ENCODE measurements at places on chromosomes 5 and 9.

DNA sequence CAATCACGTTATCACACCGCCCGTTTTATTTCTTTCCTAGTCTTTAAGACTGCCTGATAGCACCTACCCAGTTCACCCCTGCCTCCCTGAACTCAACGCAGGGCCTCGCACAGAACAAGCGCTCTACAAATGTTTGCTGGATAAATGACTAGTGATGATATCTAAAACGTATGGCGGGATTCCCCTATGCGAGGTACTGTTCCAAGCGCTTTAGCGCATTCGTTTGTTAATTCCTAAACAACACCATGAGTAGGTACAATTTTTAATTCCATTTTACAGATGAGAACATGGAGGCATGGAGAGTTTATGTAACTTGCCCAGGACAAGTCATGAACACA is 6.6 kb downstream of the POU4F3 start:
- DNase-seq, result no peak

DNA sequence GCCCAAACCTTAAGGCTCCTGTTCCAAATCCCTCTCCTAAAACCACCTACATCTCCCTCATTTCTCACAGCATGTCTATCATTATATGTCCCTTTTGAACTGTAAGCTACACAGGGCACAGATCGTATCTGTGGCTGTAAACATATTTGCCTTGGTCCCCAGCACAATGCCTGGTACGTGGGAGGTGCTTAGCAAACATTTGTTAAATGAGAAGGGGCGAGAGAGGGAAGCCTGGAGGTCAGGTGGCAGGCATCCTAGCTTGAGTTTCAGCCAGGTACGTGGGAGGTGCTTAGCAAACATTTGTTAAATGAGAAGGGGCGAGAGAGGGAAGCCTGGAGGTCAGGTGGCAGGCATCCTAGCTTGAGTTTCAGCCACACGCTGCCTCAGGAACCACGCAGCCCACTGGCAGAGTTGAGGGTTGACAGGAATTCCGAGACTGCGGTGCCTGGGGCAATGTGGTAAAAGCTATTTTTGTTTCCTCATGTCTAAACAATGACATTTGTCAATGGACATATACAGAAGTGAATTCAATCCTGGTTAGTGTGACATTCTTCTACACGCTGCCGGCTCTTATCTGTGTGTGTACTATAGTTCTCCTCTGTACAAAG is 113.6 kb downstream of the EFNA5 start:
- no peak for DNase-seq

DNA sequence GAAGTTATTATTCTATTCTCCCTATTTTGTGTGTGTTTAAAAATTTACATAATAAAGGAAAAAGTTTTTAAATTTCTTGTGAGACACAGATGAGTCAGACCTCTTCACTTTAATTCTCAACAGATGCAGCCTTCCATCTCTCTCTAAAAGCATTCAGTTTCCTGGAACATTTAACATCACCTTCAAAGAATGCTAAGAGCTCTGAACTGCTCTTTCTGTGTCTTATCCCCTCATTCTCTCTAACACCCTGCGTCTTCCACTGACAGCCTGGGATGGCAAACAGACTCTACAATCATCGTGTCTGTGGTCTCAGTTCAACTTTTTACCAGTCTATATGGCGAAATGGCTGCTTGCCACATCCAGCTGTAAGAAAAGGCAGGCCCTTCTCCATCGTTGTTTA is 173.0 kb downstream of the HINT1 start:
- no peak for DNase-seq

GRCh38 chr5:126506079-126506478 is 82.9 kb downstream of the GRAMD2B start:
- DNase-seq, result no peak

GRCh38 chr5:178204935-178205748 is 809 bp downstream of the HNRNPAB start:
- DNase-seq, result no peak

- no peak for DNase-seq
These were observed 146.3 kb downstream of the ERCC6L2 start for GRCh38 chr9:96021551-96022444.

GRCh38 chr5:108129129-108129528 is 252.8 kb downstream of the FBXL17 start:
- no peak for DNase-seq

DNA sequence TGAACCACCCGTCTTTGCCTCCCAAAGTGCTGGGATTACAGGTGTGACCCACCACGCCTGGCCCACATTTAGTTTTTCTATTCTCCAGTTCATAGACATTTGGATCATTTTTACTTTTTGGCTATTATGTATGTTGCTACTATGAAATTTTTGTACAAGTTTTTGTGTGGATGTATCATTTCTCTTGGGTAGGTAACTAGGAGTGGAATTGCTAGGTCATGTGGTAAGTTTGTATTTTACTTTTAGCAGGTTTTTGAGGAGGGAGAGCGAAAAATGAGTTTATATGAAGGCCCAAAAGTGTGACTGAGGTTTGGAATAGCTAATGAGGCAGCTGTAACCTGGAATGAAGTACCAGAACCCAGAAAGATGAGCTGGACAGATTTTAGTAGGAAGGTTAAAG is 35.2 kb downstream of the ARHGAP26 start:
- DNase-seq, result no peak

GRCh38 chr9:70156729-70157128 is 102.0 kb upstream of the SMC5 start:
- no peak for DNase-seq

DNA sequence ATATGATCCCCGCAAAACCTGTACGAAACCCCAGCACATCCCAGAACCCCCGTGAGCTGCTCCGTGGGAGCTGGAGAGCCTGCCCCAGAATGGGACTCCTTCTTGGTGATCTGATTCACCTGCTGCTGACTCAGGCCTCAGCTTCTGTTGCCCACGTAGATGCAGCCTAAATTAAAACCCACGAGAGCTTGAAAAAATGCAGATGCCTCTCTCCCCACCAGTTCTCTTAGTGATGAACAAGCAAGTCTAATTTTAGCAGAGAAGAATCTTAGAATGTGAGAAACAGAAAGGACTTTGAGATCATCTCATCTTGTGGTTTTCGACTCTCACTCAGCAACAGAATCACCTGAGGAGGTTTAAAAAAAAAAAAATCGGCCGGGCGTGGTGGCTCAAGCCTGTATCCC is 57.6 kb downstream of the TMOD1 start:
- no peak for DNase-seq

GRCh38 chr9:124239249-124240073 is 18.3 kb upstream of the NEK6 start:
- DNase-seq, result no peak

GRCh38 chr9:71058660-71059059 is 62.8 kb downstream of the TRPM3 start:
- DNase-seq, result no peak

DNA sequence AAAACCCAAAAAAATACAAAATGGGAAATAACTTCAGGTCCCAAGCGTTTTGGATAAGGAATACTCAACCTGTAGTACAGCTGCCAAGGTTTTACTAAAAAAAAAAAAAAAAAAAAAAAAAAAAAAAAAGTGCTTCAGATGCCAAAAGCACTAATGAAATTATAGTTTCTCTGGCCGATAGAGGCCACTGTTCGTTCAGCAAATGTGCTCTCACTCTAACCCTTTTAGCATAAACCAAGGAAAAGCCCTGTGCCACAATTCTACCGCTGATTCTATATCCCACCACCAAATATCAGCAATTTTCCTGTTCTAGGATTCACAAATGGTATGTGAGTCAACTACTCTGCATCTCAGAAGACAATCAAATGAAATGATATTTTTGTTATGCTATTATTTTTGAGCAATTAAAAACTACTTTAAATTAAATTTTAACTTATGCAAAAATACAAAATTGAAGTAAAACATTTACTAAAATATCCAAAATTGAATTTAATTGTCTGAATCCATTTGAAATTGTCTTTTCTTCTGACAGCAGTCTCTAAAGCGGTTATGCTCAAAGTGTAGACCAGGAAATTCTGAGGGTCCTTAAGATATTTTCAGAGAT is 79.8 kb downstream of the RICTOR start:
- DNase-seq, result no peak

- DNase-seq, result no peak
These were observed 43.6 kb upstream of the PCSK1 start for GRCh38 chr5:96476654-96477053.

DNA sequence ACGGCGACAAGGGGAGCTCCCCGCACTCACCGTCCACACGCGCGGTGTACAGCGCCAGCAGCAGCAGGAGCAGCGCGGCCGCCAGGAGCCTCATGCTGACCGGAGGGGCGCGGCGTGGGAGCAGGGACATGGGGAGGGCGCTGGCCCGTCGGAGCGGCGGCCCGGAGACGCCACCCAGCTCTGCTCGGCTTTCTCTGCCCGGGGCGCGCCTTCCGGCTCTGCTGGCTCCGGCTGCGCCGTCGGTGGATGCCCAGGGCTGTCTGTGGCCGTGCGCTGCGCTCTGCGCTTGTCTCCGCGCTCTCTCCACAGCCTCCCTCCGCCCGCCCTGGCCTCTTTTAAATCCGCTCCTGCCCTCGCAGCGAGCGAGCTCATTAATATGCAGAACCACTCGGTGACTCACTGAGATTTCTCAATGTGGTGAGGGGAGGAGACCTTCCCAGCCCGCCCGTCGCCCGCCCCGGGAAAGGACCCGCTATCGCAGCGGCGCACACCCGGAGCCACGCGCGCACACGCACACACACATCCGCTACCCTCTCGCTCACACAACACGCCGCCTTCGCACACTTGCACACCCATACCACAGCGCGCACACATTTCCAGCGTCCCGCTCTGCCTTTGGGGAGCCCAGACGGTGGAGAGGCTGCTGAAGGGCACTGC is at the start of gene CXCL14:
Gene CXCL14 (minus strand): TSS at position 307 of the 657 bp plus-strand sequence. CDS start 213 bp downstream, at position 94.
- no peak for DNase-seq

- DNase-seq, result no peak
These were observed 35.0 kb upstream of the TLE1 start for GRCh38 chr9:81724242-81724889.

- no peak for DNase-seq
These were observed 230.9 kb downstream of the FAM114A2 start for GRCh38 chr5:153807801-153808200.

- no peak for DNase-seq
These were observed 14.0 kb downstream of the ACTBL2 start for GRCh38 chr5:57468481-57469163.

- no peak for DNase-seq
These were observed 97.9 kb downstream of the AOPEP start for GRCh38 chr9:94824411-94824810.

GRCh38 chr9:135612437-135612836 is 26.9 kb downstream of the GLT6D1 start:
- no peak for DNase-seq

DNA sequence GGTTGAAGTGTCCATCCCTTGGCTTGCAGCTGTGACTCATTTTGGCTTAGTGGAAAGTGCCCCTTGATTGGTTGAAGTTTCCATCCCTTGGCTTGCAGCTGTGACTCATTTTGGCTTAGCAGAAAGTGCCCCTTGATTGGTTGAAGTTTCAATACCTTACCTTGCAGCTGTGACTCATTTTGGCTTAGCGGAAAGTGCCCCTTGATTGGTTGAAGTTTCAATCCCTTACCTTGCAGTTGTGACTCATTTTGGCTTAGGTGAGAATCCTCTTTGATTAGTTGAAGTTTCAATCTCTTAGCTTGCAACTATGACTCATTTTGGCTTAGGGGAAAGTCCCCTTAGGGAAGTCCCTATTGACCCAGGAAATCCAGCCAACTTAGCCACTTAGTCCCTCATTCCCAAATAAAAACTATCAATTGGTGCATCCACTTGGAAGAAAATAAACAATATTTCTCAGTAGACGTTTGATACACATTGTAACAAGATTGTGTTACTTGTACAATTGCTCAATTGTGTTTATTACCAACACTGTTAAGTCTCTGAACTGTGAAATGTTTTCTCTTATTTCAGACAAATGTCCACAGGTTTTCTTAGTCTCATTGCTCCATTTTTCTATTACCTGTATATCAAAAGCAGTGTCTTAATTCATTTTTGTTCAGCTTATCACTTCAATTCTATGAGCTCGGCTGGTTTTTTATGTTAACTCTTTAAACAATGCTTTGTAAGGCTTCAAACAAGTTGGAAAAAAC is 2308.8 kb upstream of the ACO1 start:
- no peak for DNase-seq

GRCh38 chr5:54455413-54456157 is at the start of gene HSPB3:
HSPB3 (plus strand) TSS chr5:54455699; CDS start chr5:54455790, 91 bp downstream.
- DNase-seq, result no peak

DNA sequence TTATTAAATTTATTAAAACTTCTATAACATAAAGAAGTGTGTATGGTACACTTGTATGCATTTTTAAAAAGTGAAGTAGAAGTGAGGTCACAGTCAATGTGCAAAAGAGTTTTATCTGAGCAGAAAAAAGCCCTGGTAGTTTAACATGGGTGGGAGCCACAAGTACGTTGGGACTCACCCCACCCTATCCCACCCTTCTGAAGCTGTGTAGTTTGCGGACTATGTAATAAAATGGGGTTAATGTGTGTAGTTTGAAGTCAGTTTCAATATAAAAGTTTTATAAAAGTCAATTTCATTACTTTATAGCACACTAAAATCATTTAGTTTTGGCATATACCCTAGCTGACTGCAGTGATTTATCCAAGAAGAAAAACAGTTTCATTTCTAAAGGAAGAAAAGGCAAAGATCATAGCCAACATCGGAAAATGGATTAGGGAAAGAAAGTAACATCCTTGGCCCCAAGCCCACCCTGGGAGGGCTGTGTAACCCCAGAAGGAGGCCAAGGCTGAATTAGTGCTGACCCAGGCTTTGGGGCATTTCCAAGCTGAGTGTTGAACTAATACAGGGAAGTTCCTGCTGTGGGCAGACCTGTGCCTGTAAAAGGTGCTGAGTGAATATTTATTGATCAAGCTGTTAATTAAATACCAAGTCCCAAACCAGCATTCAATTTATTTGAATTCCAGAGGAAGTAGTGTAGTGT is 398.6 kb upstream of the ADAMTSL1 start:
- DNase-seq, result no peak

DNA sequence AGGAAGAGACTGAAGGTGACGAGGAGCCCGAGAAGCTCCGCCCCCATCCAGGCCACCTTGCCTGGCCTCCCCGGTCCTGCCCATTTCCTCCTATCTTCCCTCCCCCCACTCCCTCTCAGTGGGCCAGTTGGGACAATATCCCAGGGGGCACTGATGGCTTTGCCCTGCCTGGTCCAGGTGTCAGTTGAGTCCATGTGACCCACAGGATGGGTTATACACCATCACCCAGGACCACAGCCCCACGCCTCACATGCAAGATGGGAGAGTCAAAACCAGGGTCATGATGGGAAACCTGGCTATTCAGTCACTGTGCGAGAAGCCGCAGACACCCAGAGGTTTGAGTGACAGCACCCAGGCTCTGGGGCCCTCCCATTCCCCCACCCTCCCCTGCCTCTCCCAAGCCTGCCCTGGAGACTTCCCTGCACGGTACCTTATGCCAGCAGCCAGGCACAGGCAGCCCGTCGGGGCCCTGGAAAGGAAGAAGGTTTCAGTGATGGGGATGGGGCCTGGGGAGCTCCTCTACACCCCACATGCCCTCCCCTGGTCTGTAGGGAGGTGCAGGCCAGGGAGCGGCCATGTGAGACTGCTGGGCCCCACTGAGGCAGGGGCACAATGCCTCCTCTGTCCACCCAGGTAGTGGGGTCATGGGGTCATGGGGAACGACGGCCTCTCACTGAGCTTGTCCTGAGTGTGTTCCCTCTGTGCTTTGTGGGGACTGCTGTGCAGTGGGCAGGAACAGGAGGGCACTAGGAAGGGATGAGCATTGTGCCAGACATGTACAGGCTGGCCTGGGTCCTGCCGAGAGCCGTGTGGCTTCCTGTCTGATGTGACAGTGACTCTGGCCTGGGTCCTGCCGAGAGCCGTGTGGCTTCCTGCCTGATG is 6.3 kb upstream of the PHYKPL start:
- DNase-seq, result no peak

- DNase-seq, result no peak
These were observed 31.7 kb downstream of the GSN start for GRCh38 chr9:121299467-121300282.

Data from cerebellar nuclear complex (tissue), 1 donor.